ENCODE measurements at places on chromosomes 3 and 15.

- DNase-seq = no peak
Measured at GRCh38 chr3:28252001-28252431, 10.6 kb downstream of the CMC1 start.

- no peak for DNase-seq
Measured at GRCh38 chr15:63094495-63094931, 27.1 kb upstream of the LACTB start.

DNA sequence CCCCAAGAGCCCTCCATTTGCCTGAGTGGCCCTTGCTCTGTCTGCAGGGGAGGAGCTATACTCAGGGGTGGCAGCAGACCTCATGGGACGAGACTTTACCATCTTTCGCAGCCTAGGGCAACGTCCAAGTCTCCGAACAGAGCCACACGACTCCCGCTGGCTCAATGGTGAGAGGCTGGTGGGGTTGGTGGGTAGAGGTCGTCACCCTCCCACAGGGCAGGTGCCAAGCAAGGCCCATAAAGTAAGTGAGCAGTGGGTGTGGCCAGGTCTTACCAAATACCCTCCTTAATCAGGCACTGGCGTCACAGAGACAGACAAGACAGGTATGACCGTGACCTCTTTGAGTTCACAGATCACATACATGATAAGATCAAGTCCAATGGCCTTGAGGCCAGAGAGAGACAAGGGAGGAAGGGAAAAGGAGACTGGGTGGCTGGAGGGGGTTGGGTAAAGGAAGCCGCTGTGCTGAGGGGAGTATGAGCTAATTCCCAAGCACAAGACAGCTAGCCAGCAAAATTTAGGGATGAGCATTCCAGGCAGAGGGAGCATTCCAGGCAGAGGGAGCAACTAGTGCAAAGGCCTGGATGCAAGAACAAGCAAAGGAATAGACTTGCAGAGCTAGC, 2.5 kb downstream of the SEMA3B start:
- no peak for DNase-seq

DNA sequence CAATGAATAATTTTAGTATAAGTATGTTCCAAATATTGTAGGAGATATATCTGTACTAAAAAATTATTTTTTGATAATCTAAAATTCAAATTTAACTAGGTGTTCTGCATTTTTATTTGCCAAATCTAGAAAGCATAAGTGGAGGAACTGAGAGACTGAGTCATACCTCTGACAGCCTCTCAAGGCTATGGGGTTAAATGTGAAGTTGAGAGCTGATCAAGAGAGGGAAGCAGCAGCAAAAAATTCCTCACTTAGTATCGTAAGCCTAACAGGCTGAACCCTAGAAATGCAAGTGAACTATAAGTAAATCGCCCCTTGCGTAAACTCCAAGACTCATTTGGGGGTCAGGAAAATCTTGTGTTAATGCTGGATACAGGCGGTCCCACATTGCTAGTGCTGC, 12.8 kb upstream of the TOPAZ1 start:
- DNase-seq = no peak

DNA sequence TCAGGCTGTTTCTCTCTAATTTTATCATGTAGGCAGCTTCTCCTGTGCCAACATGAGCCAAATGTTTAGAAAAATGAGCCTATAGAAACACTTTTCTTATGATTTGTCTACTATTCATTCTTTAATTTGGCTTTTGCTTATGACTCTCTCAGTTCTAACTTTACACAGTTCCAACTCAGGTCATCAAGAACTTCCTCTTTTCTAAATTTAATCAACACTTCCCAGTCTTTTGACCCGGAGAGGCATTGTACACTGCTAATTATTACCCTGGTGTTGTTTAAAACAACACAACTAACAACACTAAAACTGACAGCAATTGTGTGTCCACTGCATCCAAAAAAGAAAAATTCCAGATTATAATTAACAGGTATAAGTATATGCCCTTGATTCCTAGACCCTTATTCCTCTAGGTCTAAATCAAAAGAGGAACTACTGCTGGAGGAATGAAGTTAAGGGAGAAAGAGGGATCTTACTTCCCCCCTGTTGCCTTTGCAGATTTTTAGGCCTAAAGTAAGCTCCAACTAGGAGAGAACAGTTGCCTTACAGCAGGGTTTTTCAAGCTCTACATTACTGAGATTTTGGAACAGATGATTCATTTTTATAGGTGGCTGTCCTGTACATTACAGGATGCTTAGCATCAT, 332.2 kb upstream of the GOLIM4 start:
- no peak for DNase-seq

GRCh38 chr3:184169896-184170875, 4.5 kb upstream of the AP2M1 start:
- no peak for DNase-seq

- DNase-seq = peak; percentile 3
Measured at GRCh38 chr15:93467337-93467736, 378.3 kb upstream of the RGMA start.

DNA sequence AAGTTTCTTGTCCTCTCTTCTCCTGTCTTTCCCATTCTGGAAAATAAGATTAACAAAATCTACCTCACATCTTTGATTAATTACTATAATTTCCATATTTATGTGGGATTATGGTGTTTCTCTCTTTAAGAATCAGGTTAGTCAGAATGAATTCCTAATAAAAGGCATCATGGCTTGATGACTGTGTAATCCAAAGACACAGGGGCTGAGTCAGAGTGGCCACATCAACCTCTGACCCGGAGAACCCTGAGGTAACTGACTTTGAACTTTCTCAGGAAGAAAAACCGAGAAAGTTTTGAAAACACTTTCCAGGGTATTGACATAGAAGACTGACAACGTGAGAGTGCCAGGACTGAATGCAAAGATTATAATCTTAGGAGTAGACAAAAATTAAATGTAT, 170.3 kb upstream of the MCTP2 start:
- DNase-seq = no peak

DNA sequence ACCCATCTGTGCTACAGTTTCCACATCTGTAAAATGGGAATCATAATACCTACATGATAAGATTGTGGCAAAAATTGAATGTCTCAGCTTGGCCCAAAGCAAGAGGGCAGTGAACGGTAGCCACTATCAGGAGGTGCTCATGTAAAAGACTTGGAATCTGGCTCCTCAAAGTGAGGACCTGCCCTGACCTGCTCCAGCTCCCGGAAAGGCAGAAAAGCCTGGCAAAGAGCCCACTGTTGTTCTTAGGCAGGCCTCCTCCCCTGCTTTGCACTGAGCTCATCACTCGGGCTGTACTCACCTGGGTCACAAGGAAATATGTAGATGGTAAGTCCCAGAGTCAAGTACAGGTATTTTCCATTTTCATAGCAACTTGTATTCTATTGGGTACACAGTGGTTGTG, 250.7 kb upstream of the TBL1XR1 start:
- DNase-seq = no peak

DNA sequence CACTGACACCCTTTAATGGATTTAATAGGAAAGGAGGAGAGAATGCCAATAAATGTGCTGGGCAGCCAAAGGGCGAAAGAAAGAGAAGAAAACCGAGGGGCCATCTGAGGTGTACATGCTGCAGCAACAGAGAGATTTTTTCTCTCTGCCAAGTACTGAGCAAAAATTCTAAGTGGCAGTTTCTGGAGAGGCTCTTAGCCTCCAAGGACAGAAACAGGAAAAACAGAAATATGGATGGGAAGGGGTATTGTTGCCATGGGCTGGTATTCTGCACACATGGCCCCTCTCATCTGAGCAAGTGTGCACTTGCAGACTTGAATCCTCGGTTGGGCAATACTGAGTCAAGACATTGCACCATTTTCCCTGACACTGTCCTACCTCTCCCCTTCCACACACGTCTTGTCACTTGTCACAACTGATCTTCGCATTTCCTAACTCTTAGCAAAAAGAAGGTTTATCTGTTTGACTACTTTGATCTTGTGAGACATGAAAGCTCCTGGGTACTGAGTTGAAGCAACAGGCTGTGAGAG, 73.9 kb downstream of the PRICKLE2 start:
- DNase-seq = no peak

DNA sequence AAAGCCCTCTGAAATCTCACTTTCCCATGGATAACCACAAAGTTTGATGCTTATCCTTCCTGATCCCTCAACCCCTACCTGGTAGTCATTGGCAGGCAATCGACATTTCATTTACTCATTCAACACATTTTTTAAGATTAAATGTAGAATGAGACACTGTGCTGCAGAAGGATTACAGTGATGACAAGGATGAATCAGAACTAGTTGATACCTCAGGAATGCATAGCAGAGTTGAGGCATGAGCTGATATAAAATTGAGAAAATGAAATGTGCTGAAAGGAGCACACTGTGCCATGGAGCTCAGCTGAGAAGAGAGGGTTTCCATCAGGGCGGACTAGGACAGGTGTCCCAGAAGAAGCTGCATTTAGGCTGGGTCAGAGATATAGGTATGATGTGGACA, 48.9 kb upstream of the ACTL6A start:
- no peak for DNase-seq

DNA sequence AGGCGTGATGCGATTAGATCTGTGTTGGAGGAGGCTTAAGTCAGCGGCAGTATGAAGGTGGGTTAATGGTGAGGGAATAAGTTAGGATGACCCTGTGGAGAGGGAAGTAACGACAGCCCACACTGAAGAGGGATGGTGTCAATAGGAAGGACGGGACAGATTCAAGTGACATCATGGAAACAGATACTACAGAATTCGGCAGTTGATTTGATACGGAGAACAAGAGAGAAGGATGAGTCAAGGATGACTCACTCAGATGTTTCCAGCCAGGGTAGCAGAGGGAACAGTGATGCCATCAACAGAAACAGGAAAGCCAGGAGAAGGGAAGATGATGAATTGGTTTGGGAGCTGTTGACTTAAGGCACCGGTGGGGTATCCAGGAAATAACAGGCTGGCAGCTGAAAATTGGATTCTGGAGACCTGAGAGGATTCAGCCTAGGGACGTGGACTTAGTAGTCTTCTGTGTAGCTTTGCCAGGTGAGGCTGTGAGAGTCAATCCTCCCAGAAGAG, 38.0 kb downstream of the SHC4 start:
- DNase-seq = peak; percentile 93

DNA sequence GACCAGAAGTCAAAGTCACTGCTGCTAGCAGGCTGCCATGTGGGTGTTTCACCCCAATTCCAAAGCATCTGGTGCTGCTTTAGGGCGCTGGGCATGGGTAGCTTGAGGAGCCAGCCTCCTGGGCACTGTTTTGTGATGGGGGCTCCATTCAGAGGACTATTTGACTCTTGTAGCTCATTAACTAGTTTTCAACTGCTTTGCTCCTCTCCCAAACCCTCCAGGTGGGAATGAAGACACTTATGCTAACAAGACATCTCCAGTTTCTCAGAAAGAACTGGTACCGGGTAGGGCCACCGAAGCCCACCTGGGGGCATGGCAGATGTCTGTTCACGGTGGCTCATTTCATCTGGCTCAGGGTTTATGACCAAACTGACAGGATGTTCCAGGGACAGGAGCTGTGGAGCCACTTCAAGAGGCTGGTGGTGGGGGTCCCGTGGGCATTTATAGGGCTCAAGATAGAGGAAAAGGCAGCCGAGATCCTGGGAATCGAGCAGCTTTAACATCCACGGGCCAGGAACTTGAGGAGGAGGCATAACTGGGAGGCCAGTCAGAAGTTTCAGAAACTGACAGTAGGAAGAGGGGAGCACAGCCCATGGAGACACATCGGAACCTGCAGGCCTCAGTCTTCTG, 17.7 kb downstream of the AMOTL2 start:
- DNase-seq = no peak
